Choroid plexus epithelial cell (primary cell): ENCODE measurements at places on chromosomes 3 and 15.

DNA sequence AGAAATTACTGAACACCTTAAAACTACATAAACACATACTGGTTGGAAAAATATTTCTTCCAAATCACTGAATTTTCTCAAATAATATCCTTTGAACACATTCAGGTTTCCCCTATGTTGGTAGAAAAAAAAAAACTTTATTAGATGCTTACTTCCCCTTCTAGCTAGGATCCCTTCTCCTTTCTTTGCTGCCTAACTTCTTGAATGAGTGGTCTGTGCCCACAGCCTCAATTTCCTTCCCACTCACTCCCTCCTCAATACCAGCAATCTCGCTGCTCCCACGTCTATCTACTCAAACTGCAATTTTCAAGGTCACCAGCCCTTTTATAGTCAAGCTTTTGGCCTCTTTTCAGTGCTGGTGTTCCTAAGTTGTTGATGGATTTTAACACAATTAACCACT is 8.3 kb downstream of the CD200R1 start:
- DNase-seq, result no peak

DNA sequence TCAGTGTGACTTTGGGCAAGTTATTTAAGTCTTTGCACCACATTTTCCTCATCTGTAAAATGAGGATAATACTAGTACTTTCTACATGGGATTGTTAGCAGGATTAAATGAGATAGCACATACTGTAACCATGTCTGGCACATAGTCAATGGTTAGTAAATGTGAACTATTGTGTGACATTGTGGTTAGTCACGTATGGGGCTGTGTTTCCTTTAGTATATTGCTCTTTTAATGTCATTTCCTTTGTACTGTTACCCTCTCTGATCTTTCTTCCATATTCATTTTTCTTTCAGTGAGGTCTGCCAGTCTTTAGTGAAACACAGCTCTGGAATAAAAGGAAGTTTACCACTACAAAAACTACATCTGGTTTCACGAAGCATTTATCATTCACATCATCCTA is 21.4 kb downstream of the OPA1 start:
- DNase-seq, result no peak

- DNase-seq, result peak; percentile 5
Measured at GRCh38 chr3:192224634-192225155, 502.6 kb downstream of the FGF12 start.

- DNase-seq, result peak; percentile 80
Measured at GRCh38 chr3:30493911-30494311, 112.5 kb upstream of the TGFBR2 start.

DNA sequence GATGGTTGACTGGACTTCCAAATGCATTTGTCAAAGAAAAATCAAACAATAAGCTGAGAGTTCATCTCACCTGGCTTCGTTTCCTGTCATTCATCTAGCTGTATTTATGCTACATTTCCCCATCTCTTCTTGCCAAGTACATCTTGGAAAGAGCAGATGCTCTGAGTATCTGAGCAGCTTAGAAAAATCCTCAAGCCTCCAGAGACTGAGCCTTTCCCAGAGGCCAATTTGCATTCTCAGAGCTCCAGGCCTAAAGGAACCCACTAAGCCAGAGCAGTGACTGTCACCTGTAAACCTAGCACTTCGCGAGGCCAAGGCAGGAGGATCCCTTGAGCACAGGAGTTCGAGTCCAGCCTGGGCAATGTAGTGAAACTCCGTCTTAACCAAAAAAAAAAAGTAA is 100.5 kb downstream of the XXYLT1 start:
- no peak for DNase-seq

DNA sequence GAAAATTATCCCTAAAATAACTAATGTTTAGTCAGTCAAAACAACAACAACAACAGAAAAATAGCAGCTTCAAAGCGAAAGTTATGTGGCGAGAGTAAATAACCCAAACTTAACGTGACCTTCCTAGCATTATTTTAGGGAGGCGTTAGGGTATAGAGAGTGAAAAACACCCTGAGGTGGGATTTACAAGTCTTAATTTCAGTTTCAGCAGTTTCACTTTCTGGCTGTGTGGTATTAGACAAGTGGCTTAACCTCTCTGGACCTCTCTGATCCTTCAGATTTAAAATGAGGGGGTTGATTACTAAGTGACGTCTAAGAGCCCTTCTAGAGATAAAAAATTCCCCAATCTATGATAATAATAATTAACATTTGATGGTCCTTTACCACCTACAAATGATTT is 291.2 kb downstream of the ZBTB20 start:
- DNase-seq, result no peak

- no peak for DNase-seq
Measured at GRCh38 chr3:99960941-99961340, 143.3 kb downstream of the CMSS1 start.
